ENCODE measurements at places on chromosomes 3 and 15.

- peak; percentile 39 for DNase-seq
Measured at GRCh38 chr3:8517487-8517886, 15.9 kb downstream of the LMCD1 start.

GRCh38 chr3:121943431-121943830 is 49.2 kb downstream of the SLC15A2 start:
- no peak for DNase-seq

DNA sequence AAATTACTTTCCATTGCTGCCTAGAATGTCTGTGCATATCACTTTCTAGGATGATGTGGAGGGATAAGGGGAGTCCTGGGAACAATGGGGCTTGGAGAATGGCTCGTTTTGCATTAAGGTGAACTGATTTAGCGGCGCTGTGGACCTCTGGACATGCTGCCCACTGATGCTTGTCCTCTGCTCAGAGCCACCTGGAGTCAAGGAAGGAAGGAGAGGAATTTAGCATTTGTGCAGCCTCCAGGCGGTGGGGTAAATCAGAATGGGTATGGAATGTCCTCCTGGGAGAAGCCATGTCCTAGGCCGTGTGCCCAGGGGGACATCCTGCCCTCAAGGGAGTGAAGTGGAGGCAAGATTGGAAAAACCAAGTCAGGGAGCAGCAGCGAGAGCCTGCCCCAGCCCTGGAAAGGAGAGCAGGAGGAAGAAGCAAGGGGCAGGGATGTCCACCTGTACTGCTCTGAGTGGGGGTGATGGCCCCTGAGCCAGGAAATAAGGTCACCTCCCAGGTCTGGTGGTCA is 37.8 kb downstream of the KY start:
- no peak for DNase-seq

DNA sequence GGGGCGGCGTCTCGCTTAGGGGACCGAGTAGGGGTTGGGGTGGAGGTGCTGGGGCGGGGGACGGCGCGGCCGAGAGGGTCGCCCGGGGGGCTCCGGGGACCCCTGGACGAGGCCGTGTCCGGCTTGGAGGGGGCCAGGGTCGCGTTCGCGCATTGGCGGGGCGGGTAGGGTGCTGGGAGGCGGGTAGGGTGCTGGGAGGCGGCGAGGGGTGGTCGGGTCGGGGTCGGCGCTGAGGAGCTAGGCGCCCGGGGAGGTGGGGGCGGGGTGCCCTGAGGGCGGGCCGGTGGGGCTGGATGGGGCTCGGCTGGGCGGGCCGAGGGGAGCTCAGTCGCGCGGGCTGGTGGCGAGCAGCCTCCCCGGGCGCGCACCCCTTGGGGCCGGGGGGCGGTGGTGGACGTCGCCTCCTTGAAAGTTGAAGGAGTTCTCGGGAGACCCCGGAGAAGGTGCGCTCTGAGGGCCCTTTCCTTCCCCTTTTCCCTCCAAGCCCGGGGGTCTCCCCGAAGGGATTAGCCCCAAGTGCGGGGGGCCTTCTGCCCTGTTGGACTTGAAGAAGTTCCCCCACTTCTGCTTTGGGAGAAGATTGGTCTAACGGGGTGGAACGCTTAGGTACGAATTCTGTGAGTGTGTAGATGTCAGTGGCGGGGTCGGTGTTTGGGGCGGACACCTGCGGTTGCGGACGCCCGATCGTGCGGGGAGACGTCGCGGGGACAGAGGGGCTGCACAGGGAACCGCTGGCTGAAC is 543 bp downstream of the MEF2A start:
- DNase-seq, result peak; percentile 57

- DNase-seq, result no peak
Measured at GRCh38 chr3:134350861-134351311, 23.4 kb downstream of the AMOTL2 start.

DNA sequence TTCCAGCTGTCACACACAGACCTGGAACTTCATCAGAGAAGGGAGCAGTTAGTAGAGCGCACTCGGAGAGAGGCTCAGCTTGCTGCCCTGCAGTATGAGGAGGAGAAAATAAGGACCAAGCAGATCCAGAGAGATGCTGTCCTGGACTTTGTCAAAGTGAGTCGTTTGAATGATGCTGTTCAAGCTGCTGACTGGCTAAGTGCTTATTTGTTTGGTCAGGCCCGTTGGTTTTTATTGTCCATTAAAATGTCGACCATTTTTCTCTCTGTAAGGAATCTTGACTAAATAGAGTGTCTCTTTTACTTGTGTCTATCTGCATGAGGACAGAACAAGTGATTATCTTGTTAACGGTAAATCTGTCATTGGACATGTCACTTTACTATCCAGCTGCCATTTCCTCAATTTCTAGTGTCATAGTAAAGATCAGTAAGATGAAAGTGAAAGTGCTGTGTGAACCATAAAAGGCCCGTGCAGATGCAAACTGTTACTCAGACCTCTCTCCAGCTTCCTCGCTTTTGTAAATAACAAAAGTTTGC is 56.9 kb downstream of the LRCH3 start:
- DNase-seq, result peak; percentile 68

DNA sequence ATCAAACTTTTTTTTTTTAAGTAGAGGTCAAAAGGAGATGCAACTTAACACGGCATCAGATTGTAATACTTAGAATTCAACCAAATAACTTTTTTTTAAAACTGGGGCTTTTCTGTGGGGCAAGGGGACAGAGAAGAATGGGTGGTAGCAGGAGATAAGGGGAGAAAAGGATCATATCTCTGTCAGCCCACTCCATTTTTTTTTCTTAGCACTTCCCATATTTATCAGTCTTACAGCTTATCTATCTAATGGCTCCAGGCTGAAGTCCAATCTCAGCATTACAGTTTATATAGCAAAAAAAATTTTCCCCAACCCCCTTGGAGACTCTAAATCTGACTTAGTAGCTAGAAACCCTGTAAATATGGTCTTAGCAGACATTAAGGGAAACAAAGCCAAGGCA is 69.3 kb downstream of the PIK3R4 start:
- DNase-seq, result peak; percentile 83

- peak; percentile 65 for DNase-seq
Measured at GRCh38 chr15:69668963-69669362, 216.3 kb downstream of the RPLP1 start.

DNA sequence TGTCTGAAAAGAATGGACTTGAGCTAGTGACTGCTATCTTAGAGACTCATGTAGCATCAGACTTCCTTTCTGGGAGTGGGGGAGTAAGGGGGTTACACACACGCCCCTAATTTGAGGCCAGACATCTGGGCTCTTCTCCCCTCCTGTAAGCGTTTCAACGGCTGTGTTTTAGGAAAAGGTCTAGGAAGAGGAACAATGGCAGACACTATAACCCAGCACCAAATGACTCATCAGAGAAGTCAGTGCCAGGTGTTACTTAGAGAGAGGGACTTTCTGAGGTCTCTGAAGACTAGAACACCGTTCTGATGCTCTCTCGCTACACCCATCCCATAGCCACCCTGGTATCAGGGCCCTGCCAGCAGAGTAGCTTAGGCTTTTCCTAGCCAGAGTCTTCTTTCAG is 65.5 kb downstream of the SSUH2 start:
- peak; percentile 46 for DNase-seq

- no peak for DNase-seq
Measured at GRCh38 chr3:33430061-33430460, 10.1 kb downstream of the UBP1 start.

GRCh38 chr3:190747571-190747970 is 114.9 kb downstream of the GMNC start:
- no peak for DNase-seq

DNA sequence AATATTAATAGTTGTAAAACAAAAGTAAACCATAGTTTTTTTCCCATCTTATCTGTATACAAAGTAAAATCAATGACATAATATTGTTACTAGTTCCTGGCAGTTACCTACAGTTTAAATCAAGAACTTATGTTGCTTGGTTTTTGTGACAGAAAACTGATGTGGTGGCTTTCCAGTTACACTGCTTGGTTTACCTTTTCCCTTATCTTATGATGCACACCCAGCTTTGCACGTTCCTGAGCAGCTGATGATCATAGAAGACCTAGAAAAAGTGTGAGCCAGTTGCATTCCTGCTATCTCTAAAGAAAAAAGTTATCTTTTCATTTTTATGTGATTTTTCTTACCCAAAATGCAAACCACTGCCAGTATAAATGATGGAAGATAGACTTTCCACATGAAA is 36.4 kb upstream of the LAMP3 start:
- DNase-seq, result no peak

- peak; percentile 87 for DNase-seq
Measured at GRCh38 chr15:70507772-70508371, 255.5 kb downstream of the UACA start.

DNA sequence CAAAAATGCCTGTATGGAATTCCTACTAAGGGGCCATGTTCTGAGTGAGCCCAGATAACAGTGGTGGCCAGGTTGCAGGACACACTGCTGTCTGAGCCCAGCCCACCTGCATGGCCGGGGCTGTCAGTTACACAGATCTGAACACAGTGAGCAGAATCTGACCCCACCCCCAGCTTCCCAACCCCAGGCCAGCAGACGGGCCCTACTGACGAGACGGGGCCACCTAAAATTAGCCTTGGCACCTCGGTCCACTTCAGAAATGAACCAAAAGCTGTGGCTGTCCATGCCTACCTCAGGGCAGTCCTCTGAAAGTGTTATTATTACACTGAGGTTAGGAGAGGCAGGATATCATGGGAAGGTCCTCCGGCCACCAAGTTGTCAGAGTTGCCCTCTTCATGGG is 51.8 kb downstream of the LMCD1 start:
- DNase-seq, result no peak

DNA sequence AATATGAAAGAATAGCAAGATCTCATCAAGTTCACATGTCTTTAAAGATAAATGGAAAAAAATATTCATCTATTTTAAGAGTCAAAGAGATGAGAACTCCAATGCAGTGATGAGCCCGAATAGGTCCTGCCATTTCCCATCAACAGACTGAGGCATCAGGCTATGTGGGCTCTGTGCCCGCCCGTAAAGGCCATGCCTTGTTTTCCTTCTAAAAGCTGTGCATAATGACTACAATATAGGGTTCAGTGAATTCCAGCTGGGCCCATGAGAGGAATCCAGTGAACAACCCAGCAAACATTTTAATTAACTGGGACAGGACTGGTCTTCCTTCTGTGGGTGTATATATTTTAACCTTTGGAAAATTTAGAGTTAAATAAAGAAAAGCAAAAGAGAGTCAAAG is 44.6 kb downstream of the RASGRP1 start:
- DNase-seq, result no peak

GRCh38 chr15:69088300-69088965 is 72.0 kb upstream of the GLCE start:
- peak; percentile 35 for DNase-seq

GRCh38 chr15:29029651-29030195 is 143.9 kb downstream of the APBA2 start:
- DNase-seq, result no peak
